Nephron progenitor cell (in vitro differentiated cells): ENCODE measurements at places on chromosomes 1 and 21.

GRCh38 chr1:32786856-32787255, 30.3 kb downstream of the YARS1 start:
- DNase-seq: no peak

DNA sequence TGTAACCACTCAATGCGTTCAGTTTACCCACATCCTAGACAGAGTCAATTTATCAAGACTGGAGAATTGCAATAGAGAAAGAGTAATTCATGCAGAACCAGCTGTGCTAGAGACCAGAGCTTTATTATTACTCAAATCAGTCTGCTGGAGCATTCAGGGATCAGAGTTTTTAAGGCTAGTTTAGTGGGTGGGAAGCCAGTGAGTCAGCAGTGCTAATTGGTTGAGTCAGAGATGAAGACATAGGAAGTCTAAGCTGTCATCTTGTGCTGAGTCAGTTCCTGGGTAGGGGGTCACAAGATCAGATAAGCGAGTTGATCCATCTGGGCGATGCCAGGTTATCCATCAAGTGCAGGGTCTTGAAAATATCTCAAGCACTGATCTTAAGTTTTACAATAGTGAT, 499.6 kb downstream of the MRPL39 start:
- DNase-seq: no peak

DNA sequence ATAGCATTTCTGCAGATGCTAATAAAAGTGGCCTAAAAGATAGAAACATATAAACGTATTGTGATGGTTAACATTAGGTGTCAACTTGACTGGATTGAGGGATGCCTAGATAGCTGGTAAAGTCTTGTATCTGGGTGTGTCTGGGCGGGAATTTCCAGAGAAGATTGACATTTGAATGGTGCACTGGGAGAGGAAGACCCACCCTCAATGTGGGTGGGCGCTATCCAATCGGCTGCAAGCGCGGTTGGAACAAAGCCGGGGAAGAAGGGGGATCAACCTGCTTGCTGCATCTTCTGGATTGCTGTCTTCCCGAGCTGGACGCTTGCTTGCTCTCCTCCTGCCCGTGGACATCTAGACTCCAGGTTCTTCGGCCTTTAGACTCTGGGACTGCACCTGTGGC, 114.0 kb upstream of the ZNF644 start:
- no peak for DNase-seq

- DNase-seq: no peak
Measured at GRCh38 chr1:231264642-231265041, 23.6 kb downstream of the GNPAT start.

DNA sequence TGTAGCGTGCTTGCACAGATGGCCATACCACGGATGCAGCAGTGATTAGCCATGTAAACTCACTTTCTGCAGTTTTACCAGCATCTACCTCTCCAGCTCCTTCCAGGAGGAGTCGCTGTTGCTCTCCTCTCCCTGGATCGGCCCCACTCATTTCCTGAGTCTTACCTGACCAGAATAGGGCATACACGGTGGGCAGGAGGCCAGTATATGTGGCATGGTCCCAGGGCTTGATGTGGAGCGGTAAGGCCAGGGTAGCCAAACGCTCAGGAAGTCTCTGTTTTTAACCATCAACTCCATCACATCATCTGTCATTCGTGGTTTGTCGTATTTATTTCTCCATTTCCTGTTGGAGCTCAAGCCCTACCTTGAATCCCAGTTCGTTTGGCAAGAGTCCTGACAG, 163.4 kb upstream of the USP24 start:
- DNase-seq: peak; percentile 70

GRCh38 chr1:154745750-154746425, 124.2 kb downstream of the KCNN3 start:
- no peak for DNase-seq

DNA sequence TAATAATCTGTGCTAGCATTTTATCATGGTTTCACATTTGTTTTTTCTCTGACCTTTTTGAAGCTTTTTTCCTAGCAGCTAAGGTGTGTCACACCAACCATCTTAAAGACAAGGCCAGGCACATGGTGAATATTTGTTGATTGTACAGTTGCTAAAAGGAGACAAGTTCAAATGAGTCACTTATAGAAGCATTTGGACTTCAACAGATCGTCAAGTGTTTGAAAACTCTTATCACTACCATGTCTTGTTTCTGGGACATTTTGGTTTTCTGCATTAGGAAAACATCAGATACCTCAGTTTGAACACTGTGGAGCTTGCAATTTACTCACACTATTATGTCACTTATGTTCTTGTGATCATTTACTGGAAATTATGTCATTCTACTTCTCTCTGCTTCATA, 407.3 kb downstream of the USP25 start:
- DNase-seq: no peak

- no peak for DNase-seq
Measured at GRCh38 chr1:100657876-100658715, 61.4 kb upstream of the VCAM1 start.

- DNase-seq: peak; percentile 80
Measured at GRCh38 chr21:45405819-45406762, 1.1 kb downstream of the COL18A1 start.

DNA sequence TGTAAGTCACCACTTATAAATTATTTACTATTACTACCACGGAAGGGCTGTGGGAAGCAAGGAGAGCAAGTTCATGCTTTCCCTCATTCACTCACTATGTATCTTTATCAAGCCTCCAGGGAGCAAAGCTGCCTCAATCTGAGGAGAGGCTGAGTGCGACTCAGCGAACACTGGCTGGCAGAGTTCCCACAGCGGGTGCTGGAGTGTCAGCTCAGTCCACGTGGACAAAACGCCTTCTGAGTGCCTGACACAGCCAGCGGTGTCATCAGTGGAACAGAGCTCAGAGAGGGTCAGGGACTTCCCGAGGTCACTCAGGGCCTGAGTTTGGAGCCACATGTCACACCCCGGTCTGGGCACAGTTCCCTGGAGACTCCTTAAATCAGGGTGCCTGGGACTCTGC, 16.9 kb downstream of the MATN1 start:
- no peak for DNase-seq

- no peak for DNase-seq
Measured at GRCh38 chr1:22831729-22832413, 121.2 kb downstream of the EPHB2 start.

DNA sequence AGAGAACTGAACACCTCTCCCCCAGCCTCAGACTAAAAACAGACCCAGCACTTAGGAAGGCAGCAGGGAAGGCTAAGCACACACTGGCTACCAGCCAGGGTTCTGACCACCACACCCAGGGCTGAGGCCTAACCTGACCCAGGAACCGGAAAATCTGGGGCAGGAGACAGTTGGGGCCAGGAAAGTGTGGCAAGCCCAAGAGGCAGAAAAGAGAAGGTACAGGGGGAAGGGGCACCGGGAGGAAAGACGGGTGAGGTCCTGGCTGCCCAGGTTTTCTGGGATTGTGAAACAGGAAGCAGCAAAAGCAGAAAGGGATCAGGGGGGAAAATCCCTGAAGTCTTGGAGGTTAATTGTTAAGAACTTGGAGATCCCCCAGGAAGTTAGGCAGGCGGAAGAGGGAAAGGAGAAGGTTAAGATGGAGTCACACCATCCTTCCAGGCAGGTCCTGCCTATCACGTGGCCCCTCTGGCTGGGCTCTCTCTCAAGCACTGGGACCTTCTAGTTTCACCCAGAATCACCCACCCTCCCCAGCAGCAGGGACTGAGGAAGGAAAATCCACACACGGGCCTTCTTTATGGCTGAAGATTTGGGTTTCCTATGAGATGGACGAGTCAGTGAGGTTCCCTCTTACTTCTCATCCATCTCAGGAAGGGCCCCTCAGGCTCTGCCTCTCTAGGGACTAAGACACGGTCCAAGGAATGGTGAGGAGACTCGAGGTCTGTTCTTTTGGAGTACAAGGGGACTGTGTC, 2.6 kb downstream of the HDGF start:
- no peak for DNase-seq

DNA sequence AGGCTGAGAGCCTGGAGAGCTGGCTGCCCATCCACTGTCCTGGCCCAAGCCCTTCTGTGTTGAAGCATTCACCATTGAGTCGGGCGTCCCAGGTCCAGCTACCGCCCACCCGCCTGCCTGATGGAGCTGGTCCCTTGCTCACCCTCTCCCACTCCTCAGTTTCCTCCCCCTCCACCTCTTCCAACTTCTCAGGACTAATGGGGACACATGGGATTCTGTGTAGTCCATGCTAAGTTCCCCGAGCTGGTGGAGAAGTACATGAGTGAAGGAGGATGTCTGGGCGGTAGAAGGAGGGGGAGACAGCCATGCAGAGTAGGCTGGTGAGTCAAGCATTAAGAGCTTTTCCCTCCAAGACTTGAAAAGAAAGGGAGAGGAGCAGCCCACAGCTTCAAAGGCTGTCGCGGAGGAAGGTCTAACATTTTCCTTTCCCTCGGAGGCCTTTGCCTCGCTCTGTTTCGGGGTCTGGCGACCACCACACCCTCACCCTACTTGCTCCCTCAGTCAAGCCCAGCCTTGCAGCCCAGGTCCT, 561 bp downstream of the SLC26A9 start:
- DNase-seq: no peak

- peak; percentile 1 for DNase-seq
Measured at GRCh38 chr1:228338521-228339051, 68.0 kb downstream of the TRIM11 start.

DNA sequence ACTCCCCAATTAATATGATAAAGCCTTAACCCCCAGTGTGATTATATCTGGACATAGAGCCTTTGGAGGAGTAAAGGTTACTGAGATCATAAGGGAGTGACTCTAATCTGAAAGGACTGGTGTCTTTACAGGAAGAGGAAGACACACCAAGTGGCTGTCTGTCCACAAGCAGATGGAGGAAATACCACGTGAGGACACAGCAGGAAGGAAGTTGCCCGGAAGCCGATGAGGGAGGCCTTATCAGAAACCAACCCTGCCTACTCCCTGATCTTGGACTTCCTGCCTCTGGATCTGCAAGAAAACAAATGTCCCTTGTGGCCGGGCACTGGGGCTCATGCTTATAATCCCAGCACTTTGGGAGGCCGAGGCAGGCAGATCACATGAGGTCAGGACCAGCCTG, 110.3 kb upstream of the CHRM3 start:
- no peak for DNase-seq

DNA sequence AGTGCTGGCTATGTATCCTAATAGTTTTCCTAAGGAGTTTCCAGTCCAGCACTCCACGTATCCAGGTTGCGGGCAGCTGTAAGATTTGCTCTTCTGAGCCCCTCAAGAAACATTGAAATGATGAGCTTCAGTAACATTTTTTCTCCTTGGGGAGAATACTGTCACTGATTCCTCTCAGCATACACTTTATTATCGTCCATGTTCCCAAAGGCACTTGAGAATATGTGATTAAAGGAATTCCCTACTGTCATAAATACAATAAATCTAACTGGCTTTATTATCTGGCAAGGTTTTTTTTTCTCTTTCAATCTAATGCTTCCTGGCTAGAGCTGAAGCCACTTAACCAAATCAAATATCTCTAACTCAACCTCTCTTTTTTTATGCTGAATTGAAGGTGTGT, 359.2 kb upstream of the PKN2 start:
- no peak for DNase-seq

GRCh38 chr1:50195205-50195604, 86.5 kb downstream of the ELAVL4 start:
- no peak for DNase-seq

DNA sequence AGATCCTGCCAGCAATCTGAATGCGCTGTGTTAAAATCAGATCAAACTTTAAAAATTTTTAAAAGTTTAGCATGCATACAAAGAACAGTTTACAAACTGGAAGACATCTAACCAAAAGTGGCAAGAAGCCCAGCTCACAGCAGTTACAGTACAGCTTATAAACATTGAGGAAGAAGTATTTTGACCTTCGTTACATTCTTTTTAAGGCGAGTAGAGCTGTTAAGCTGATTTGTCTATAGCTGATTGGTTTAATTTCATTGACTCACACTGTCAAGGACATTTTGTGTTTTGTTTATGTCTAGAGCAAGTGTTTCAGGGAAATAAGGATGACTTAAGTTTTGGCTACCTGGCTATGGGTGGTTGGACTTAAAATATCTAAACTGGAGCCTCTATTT, 3.0 kb upstream of the PGM1 start:
- no peak for DNase-seq

DNA sequence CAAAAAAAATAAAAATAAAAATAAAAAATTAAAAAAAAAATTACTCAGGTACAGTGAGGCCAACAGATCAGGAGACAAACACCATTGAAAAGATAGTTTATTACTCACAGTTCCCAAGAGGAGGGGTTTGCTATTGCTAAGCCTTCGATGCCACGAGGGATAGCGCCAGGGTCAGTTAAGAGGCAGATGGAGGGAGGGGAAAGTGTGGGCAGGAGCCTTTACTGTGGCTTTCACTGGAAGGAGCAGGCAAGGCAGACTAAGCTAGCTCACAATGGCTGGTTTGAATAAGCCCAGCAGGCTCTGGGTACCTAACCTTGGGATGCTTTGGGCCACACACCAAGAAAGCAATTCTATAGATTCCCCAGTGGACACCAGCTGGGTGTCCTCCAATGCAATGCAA, 12.7 kb upstream of the RNF187 start:
- DNase-seq: no peak

GRCh38 chr1:105793536-105794146, 1262.8 kb upstream of the PRMT6 start:
- DNase-seq: peak; percentile 69

- DNase-seq: peak; percentile 2
Measured at GRCh38 chr1:2596530-2597333, 10.2 kb downstream of the PRXL2B start.

- DNase-seq: no peak
Measured at GRCh38 chr1:41580520-41581172, 96.2 kb upstream of the EDN2 start.
